ENCODE measurements at places on chromosomes 12 and 14.

GRCh38 chr12:56127888-56128669 lies at the start of gene ESYT1:
ESYT1 (plus strand) TSS chr12:56128267; CDS start chr12:56128320, 53 bp downstream.
- DNase-seq: peak; percentile 99

DNA sequence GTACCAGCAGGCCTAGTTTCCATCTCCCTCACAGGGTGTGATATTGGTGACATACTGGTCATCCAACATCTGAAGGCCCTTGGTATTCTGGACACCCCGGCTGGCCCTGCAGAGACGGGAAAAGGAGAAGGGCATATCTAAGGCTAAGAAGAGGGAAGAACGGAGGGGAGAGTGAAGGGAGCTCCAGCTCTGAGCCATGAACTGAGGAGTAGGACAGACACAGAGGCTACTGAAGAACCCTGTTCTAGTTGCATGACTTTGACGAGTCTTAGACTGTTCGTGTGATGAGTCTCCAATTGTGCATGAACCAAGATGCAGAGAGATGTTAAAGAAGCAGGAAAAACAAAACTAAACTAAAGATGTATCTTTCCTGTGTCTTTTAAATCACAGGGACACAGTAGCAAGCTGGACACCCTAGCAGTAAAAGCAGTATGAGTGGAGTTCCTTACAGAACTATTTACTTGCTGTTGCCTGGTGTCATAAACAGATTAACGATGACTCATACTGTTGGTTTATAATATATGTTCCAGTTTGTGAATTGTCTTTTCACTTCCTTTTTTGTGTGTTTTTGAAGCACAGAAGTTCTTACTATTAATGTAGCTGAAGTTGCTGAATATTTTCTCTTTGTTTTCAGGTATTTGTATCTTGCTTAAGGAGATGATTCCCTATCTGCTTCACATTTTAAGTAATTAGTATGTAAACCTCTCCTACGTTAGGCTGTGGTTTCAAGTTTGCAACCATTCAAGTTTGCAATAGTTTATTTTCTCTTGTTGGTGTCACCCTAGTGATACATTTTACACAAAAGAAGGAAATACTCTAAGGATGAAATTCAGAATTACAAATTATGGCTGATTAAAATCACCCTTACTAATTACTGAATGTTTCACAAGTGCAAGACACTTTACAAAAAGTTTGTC lies 15.7 kb downstream of the FAR2 start:
- no peak for DNase-seq

- no peak for DNase-seq
Measured at GRCh38 chr14:75559451-75560222, 18.8 kb upstream of the FLVCR2 start.

- DNase-seq: no peak
Measured at GRCh38 chr14:41022932-41023331, 583.7 kb upstream of the LRFN5 start.

- no peak for DNase-seq
Measured at GRCh38 chr12:67988601-67989021, 636 bp upstream of the IFNG-AS1 start.

DNA sequence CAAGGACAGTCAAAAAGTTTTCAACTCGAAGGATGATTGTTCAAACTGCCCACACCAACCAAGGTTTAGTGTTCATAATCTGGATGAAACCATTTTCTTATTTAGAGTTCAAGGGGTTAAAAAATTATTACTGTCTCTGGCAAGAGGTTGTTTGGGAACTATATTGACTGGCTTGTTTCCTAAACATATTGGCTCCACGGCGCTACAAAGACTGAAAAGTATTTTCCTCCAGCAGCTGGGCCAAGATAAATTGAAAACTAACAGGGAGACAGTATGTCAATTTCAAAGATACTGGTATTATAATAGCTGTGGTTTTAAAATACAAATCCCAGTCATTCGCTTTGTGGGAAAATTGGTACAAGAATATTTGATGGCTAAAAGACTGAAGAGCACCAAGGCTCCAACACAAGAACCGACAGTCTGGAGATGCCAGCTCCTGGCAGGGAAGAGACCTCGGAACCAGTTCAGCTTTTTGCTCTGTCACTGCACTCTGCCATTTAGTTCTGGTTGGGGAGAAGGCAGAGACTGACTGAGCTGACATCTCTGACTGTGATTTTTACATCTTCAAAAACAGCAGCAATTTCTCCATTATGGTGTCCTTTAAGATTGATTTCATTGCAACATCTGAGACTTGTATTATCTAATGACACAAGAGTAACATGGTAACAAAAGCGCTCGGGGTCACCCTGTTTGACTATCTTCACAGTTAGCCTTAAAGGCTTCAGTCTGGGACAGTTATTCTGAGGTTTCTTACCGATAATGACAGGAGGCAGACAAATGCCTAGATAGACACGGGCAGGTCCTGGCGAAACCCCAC lies 62.0 kb downstream of the ST8SIA1 start:
- no peak for DNase-seq

- no peak for DNase-seq
Measured at GRCh38 chr12:113835896-113836295, 130.2 kb downstream of the RBM19 start.

GRCh38 chr12:73308079-73308478 lies 1035.9 kb downstream of the TRHDE start:
- DNase-seq: no peak

- DNase-seq: peak; percentile 45
Measured at GRCh38 chr12:100741084-100741711, 53.4 kb upstream of the ANO4 start.

DNA sequence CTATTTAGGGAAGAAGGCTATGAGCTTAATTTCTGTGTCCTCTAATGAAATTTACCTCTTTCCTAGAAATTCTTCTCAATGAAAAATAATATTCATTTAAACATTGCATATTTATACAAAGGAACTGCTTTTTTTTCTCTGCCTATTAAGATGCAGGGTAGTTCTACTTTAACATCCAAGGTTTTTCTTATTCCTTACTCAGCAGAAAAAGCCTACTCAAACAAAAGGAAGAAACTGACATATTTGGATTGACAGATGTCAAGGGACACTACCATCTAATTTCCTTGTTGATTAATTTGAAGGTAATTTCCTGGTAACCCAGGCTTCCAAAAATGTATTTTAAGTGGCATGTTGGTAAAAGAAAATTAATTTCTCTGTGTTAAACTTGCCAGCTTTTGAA lies 192.3 kb downstream of the EGLN3 start:
- DNase-seq: no peak

GRCh38 chr12:125351788-125352187 lies 286.6 kb downstream of the AACS start:
- DNase-seq: no peak

DNA sequence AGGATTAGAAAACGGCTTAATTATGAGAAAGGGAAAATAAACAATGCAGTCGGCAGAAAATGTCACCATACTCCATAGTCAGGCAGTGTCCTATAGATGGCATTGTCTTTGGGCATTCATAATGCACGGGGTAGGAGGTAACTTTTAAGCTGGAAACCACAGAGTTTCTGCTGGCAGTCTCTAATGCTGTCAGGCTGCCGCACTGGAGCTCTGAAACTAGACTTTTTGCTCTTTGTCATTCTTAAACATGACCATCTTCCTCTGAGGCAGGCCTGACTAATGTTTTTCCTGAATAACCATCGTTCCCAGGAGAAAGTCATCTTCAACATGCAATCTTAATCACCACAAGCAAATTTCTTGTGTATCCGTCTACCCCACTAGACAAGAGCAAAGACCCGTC lies 108.8 kb downstream of the ETNK1 start:
- no peak for DNase-seq

DNA sequence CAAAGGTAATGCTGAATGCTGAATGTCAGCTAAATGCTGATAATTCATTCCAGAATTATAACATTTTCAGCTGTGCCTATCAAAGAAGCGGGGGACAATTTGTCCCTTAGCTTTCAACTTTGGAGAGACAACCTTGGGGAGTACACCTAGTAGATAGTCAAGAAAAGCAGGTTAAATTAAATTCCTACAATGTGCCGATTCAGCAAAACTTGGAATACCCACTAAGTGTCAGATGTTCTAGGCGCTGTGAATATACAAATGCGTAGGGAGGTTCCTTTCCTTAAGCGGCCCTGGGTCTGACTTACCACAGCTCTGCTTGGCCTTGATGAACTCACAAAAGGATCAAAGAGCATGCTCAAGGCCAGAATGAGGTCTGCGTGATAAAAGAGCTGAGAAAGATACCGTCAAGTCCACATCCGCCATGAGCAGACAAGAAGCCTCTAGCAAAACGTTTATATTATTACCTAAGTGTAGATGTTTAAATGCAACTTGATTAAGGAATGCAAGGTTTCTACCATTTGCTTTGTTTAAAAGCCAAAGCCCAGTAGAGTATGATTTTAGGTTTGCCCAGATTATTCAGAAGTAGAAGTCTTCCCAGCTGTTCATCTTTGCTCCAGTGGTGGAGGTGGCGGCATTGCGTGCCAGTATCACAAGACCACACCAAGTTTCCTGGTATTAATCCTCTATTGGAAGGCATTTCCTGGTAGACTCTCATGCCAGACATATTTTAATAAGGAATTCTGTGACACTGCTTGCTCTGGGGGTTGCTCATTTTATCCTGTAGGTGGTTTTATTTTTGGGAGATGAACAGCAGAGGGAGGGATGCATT lies 368.6 kb downstream of the DPF3 start:
- no peak for DNase-seq

- DNase-seq: no peak
Measured at GRCh38 chr12:106747973-106748436, 26.5 kb upstream of the RIC8B start.

DNA sequence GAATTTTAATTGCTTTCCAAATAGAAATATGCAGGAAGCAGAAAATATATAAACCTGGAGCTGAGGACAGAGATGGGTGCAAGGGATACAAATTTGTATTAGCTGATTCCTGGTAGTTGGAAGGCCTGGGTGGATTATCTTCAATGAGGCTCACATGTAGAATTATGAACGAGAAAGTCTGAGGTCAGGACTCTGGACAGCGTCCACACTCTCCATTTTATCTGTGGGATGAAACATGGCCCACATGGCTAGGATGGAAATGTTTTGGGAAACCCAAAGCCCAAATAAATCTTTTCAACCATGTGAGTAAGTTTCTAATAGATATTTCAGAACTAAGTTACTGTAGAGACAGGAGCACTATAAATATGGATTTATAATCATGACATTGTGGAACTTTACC lies 256.1 kb downstream of the APAF1 start:
- no peak for DNase-seq

DNA sequence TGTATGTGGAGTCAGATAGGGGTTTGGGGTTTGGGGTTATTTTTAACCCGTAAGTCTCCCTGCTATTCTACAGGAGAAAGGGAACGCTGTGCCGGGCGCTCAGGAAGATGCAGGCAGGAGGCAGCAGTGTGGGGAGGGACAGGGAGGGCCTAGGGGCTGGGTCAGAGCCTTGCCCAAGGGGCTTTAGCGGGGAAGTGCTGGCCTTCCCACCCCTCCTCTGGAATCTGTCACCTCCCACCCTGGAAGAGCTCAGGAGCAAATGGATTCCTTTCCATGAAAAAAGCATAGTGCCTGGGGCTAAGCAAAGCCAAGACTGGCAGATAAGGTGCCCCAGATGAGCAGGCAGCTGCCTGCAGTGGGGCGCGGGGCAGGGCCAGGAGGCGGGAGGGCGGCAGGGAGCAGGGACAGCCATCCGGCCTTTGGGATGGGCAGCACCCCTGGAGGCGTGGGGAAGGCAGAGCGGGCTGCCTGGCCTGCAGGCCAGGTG lies 7.3 kb upstream of the INF2 start:
- DNase-seq: peak; percentile 55

GRCh38 chr12:127677537-127678131 lies 589.3 kb upstream of the TMEM132C start:
- peak; percentile 53 for DNase-seq

DNA sequence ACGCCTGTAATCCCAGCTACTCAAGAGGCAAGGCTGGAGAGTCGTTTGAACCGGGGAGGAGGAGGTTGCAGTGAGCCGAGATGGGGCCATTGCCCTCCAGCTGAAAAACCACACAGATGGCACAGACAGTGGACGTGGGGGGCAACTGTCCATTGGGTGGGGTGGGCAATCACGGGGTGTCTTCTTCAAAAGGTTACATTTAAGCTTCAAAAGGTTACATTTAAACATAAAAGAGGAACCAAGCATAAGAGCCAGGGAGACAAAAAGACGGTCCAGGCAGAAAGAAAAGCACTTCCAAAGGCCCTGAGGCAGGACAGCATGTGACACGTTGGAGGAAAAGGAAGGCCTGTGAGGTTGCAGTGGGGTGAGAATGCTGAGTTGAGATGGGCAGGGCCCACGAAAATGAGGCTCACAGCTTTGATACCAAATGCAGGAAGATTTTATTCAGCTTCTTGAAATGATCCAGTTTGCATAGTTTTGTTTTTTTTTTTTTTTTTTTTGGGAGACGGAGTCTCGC lies 10.7 kb downstream of the SCARB1 start:
- no peak for DNase-seq

DNA sequence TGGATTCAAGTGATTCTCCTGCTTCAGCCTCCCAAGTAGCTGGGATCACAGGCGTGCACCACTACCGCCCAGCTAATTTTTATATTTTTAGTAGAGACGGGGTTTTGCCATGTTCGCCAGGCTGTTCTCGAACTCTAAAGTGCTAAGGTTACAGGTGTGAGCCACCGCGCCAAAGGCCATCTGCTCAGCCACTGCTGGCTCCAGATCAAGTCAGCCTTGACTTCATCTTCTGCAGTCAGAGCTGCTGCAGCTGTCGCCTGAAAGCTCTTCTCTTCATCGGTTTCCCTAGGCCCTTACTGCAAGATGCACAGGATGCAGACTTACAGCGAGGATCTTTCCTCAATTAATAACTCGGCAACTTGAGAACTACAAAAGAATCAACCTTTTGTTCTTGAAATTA lies 66.8 kb downstream of the CLIP1 start:
- no peak for DNase-seq

DNA sequence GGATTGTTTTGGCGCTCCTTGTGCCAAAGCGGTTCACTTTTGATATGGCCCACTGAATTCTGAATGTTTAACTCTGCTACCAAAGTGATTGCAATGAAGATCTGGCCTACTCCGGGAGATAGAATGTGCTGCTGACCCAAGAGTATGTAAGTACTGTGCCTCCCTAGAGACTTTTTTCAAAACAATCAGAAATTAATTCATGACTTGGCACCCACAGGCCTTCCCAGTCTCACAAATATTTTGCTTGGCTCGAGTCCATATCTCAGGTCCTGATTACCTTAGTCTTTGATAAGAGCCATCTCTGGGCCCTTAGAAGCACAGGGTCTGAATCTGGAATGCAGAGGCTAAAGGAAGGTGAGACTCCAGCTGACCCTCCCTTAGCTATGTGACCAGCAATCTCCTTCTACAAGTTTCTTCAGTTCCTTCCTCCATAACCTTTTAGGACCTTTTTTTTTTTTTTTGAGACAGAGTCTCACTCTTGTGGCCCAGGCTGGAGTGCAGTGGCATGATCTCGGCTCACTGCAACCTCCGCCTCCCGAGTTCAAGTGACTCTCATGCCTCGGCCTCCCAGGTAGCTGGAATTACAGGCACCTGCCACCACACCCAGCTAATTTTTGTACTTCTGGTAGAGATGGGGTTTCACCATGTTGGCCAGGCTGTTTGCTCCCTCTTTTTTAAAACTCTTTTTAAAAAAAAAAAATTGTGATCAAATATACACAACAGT lies 49.5 kb upstream of the METAP2 start:
- no peak for DNase-seq
